ENCODE measurements at places on chromosomes 12 and 14.

GRCh38 chr12:63981343-63981742, 136.8 kb downstream of the SRGAP1 start:
- no peak for DNase-seq

DNA sequence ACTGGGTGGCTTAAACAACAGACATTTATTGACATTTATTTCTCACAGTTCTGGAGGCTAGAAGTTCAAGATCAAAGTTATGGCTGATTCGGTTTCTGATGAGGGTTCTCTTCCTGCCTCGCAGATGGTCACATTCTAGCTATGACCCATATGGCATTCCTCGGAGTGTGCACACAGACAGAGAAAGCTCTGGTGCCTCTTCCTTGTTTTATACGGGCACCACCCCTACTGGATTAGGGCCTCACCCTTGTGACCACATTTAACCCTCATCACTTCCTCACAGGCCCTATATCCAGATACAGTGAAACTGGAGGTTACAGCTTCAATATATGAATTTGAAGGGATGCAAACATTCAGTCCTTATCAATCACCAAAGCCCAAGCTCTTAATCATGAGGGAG, 77.0 kb upstream of the OVCH1 start:
- no peak for DNase-seq

DNA sequence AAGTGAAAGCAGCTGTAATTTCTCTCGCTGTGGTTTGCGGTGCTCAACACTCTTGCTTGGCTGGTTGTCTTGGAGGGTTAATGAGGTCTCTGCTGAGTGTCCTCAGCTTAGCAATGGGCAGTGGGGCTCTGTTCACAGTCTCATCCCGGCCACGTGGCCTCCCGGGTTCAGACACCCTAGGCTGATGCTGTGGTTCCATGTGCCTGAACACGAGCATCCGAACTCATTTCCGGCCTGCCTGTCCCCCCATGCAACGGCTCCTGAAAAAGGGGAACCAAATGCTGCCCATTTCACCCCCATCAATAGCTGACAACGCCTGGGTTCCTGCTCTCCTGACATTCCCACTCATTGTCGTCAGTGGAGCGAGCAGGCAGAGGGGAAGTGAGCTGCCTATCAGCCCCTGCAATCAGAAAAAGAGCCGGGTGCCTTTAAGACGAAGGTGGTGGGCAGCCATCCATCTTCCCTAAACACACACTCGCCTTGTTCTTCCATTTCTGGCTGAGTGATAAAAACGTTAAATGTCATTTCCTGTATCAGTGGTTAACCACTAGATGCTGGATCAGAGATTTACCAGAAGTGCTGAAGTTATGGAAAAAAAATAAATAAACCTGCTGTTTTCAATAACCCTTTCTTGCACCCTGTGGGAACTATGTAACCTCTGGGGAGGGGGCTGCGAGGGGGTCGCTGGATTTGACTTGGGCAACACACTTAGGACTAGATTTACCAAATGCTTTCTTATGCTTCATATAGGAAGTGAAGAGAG, 60.3 kb upstream of the BCL2L14 start:
- no peak for DNase-seq

GRCh38 chr12:93219947-93220346, 157.8 kb upstream of the NUDT4 start:
- DNase-seq = no peak

- no peak for DNase-seq
These were observed 108.9 kb downstream of the DERA start for GRCh38 chr12:16020031-16020430.

GRCh38 chr14:23984891-23985602, 3.7 kb upstream of the DHRS4L2 start:
- no peak for DNase-seq

- DNase-seq = no peak
These were observed 72.4 kb downstream of the MAP1LC3B2 start for GRCh38 chr12:116631619-116632018.

DNA sequence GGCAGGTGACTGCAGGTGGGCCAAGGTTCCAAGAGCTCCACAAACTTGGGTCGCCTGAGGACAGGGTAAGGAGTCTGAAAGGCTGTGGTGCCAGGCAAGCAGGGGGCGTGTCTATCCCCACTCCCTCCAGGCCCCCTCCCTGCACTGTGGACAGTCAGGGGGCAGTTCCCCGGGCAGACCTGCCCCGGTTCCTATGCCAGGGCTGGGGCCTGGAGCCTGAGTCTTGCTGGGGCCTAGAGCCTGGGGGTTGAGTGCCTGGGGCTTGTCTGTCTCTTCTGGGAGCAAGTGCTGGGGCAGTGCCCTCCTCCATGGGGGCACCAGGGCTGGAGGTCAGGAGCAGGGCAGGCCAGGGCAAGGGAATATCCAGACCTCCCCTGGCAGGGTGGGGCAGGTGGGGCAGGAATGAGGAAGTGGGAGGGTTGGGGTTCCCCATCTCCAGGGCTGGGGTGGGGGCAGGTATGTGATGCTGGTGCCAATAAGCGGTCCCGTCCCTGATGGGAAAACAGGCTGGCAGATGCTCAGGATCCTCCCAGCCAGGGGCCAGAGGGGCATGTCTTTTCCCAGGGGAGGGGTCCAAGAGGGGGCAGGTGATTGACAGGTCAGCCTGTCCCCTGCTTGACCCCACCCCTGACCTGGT, 11.9 kb upstream of the TNFAIP2 start:
- no peak for DNase-seq
